ENCODE measurements at places on chromosomes 6 and 20.
A peak's percentile ranks its signal among the peaks of the same experiment; 100 is the strongest.

DNA sequence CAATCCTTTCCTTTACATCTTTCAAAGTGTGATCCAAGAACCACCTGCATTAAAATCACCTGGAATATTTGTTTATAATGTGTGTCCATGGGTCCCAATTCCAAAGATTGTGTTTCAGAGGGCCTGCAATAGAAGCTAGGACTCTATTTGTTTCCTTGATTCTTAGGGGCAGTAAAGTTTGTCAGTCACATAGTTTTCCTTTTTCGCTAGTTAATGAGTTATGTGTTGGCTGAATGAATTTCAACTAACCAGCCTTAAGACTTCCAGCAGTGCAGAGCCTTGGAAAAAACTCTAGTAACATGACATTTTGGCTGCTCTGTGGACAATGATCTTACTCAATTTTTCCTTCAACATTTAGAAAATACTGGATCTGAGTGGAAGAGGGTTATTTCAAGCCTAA, 11.3 kb downstream of the FAM217A start:
- no peak for DNase-seq

DNA sequence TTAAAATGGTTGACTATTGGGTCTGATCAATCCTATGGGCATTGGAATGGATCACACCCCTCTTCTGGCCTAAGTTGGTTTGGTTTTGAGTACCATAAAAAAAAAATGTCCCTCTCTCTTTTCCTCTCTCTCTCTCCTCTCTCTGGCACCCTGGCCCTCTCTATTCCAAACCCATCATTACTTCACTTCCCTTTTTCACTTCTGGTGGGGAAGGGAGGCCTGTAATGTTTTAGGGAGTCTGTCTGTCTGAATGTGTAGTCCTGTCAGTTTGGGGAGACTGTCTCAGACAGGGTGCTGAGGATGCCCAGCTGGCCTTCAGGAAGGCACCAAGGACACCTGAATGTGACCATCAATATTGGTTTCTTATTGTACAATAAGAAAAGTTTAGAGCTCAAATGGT, 165.8 kb downstream of the CD24 start:
- no peak for DNase-seq

GRCh38 chr6:106105493-106105892, 19.4 kb downstream of the PRDM1 start:
- DNase-seq: no peak

DNA sequence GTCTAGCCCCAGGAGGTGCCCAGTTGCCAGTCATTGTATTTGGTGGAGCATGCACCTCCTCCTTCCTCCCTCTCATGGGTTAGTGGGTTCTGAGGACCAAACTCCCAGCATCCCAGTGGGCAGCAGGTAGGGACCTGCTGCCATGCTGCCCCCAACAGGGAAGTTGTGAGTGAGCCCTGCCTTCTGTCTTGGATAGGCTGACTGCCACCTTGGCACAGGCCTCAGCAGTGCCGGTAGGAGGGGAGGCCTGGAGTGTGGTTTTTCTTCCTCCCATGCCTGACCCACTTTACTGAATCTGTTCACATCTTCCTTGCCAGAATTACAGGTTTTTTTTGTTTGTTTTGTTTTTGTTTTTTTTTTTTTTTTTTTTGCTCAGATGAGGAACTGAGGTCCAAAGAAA, 24.5 kb downstream of the PLCG1 start:
- DNase-seq: no peak

DNA sequence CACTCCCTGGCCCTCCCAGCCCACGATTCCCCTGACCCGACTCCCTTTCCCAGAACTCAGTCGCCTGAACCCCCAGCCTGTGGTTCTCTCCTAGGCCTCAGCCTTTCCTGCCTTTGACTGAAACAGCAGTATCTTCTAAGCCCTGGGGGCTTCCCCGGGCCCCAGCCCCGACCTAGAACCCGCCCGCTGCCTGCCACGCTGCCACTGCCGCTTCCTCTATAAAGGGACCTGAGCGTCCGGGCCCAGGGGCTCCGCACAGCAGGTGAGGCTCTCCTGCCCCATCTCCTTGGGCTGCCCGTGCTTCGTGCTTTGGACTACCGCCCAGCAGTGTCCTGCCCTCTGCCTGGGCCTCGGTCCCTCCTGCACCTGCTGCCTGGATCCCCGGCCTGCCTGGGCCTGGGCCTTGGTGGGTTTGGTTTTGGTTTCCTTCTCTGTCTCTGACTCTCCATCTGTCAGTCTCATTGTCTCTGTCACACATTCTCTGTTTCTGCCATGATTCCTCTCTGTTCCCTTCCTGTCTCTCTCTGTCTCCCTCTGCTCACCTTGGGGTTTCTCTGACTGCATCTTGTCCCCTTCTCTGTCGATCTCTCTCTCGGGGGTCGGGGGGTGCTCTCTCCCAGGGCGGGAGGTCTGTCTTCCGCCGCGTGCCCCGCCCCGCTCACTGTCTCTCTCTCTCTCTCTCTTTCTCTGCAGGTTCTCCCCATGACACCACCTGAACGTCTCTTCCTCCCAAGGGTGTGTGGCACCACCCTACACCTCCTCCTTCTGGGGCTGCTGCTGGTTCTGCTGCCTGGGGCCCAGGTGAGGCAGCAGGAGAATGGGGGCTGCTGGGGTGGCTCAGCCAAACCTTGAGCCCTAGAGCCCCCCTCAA, at the start of gene LTA:
Gene LTA (plus strand): TSS at position 249 of the 871 bp plus-strand sequence. CDS start 454 bp downstream, at position 703.
- no peak for DNase-seq

DNA sequence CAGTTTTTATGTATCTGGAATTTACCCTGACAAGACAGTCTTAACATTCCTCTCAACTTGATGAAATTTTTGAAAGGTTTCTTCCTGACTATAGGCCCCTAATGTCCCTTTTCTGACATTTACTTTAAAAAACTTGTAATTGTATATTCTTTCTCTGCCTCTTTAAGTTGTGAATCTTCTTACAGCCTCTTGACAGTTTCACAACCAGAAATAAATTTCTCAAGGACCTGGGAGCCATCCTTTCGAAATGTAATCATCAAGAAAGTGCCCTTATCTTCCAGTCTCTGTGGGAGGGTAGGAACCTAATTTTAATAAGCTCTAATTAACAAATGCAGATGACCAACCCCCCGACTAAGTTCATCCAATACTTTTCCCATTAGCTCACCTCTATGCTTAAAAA, 403.6 kb upstream of the GJE1 start:
- DNase-seq: no peak

DNA sequence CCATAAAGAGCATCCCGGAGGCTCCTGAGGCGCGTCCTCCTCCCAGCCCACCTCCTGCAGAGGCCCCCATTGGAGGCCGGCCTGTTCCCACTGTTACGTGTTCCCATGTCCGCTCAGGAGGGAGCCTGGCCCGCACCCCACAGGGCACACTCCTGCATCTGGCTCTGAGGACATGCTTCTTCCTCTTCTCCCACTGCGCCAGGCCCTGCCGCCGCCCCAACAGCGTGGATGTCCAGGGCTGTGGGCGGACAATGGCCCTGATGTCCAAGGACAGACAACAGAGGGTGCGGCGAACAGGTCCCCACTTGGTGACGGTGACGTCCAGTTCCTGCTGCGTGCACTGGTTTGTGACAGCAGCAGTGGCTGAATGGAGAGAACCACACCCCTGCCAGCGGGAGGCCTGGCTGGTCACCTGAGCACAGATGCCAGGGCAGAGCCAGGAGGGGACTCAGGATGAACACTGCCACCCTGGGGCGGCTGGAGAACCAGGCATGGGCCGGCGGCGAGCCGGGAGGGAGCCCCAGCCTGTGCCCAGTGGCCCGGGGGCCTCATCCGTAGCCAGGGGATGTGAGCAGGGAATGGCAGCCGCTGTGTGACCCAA, 26.6 kb downstream of the FRMD1 start:
- DNase-seq: no peak

GRCh38 chr6:41200901-41201763, at the start of gene TREML2:
TSS of gene TREML2 (minus strand) at chr6:41201149. CDS start at chr6:41201008, 141 bp downstream.
- DNase-seq: peak; percentile 5

DNA sequence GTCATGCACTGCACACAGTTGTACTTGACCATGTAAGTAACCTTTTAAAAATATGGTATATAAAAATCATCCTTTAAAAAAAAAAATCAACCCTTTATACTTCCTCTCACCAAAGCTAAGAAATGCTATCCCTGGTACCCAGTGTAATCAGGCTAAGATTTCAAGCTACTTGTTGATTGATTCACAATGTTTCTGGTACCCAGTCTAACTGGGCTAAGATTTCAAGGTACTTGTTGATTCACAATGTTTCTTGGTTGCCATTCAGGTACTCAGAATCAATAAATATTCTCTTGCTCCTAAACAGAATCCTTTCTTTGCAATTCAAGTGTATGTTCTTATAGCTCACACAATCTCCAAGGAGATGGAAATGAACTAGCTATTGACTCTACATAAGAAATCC, 76.4 kb downstream of the SMLR1 start:
- DNase-seq: no peak

DNA sequence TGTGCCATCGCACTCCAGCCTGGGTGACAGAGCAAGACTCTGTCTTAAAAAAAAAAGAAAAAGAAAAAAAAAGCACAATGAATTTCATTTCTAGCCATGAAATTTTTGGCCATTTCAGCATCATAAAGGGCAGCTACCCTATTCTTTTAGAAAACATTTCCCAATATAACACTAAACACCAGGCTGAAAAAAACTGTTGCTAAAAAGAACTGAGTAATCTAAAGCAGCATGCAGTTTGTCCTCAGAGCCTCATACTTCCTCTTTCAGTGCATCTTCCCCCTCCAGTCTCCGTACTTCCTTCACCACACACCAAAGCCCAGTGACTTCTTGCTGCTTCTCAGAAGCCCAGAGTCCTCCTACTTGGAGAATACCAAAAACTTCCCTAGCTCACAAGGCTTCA, 5.6 kb upstream of the IFNGR1 start:
- DNase-seq: no peak

- DNase-seq: peak; percentile 95
Measured at GRCh38 chr6:81938014-81938856, 185.8 kb upstream of the TENT5A start.

- peak; percentile 49 for DNase-seq
Measured at GRCh38 chr6:143896126-143896860, 32.0 kb downstream of the ZC2HC1B start.
